Body of pancreas (tissue), 4 donors: ENCODE measurements at places on chromosomes 12 and 14. TPM values are rescaled to one million over a fixed set of nuclear protein-coding genes. Genes with fewer than 3 reads are reported as not detected.

DNA sequence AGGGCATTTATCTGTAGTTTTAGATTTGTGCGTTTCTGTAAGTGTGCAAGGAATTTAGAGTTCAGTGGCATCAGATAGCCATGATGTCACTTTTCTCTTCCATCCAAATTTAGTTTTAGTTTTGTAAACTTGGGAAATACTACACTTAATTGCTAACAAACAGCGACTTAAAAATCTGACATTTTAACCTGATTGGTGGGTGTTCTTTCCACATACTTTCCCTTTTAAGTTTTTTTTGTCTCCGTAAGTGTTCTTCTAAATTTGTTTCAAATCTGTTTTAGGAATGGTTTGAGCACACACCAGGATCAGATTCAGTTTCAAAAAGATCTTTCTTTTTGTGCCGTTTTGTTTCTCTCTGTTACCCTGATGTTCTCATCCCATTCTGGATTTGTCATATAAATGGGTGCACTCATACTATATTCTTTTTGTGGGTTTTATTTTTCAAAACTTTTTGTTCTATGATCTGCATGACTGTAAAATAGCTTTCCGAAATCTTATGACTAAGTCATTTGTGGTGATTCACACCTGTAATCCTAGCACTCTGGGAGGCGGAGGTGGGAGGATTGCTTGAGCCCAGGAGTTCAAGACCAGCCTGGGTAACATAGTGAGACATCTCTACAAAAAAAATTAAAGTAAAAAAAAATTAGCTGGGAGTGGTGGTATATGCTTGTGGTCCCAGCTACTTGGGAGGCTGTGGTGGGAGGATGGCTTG is 58.9 kb downstream of the FBXO34 start:
- no peak overlapping the region for H3K4me3 ChIP-seq
- DNase-seq = no peak
- H3K27me3 ChIP-seq = no peaks in the 10 kb centered on the region
- no peaks in the 10 kb centered on the region for H3K36me3 ChIP-seq

- no peaks in the 10 kb centered on the region for H3K27me3 ChIP-seq
- H3K36me3 ChIP-seq = no peaks in the 10 kb centered on the region
- DNase-seq = no peak
- no peak overlapping the region for H3K4me3 ChIP-seq
- no peak overlapping the region for H3K27ac ChIP-seq
Observed at GRCh38 chr14:64572386-64573104, 22.8 kb downstream of the PPP1R36 start.

DNA sequence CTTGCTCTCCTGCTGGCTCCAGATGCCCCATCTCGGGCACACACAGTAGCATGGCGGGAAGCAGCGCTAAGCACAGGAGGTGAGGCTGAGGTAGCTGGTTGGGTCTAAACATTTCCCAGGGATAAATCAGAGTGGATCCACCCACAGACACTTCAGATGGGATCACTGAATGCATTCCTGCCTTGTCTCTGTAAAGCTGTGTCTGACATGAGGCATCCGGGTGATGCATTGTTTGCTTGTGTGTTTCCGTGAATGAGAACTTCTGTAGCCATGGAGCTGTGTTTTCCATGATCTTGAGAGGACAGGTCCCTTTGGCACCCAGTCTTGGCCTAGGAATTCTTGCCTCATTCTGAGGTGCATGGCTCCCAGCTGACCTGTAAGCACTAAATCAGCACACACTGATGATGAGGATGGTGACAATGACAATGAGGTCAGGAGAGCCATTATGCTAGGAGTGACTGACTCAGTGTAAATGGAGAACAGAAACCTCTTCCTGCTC is 6.7 kb upstream of the KRT75 start:
- no peak overlapping the region for H3K4me3 ChIP-seq
- H3K27me3 ChIP-seq = no peaks in the 10 kb centered on the region
- no peak for DNase-seq
- H3K4me1 ChIP-seq = peaks cover 6% of the 10 kb centered on the region
- no peak overlapping the region for H3K27ac ChIP-seq

DNA sequence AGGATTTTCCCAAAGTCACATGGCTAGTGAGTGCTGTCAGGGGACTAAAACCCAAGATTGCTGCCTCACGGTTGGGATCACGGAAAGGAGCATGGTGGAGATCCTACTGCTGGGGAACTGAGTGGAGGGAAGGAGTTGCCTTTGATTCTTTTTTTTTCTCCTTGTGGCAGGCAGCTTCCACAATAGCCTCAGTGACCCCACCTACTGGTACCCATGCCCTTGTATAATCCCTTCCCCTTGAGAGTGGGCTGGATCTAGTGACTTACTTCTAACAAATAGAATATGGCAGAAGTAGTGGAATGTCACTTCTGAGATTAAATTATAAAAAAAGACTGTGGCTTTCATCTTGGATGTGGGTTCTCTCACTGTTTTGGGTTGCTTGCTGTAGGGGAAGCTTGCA is 135.7 kb downstream of the DICER1 start:
- H3K27me3 ChIP-seq = no peaks in the 10 kb centered on the region
- no peak overlapping the region for H3K4me3 ChIP-seq
- no peak overlapping the region for H3K27ac ChIP-seq
- no peaks in the 10 kb centered on the region for H3K36me3 ChIP-seq
- DNase-seq = no peak
- H3K4me1 ChIP-seq = no peaks in the 10 kb centered on the region

DNA sequence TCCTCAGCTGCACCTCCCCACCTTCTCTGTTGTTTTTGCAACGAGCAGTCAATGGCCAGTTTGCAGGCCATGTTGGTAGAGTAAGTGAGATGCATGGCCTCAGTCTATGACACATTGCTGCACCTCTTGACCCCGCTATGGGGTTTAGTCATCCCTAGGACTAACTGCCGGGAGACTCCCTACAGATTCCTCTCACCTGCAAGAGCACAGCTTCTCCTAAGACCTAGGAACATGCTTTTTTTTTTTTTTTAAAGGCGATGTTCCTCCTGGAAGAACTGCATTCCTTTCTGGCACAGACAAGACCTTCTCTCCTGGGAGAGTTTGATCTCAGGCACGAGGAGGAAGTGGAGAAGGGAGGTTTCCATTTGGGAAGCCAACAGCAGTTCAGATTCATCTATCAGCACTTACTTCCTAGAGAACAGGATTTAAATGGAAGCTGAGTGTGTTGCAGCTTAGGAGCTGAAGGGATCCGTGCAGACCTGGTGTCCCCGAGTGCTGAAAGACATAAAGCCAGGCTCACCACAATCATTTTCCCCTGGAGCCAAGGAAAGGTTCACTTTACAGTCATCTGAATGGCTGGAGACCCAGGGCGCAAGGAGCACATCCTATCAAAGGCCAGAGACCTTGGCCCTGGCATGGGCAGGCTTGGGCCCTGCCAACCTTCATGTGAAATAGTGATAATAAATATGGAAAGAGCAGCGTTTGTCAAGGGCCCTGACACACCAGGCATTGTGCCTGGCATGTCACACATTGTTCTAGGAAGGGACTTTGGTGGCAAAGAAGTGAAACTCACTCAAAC is 104.1 kb downstream of the LGMN start:
- no peaks in the 10 kb centered on the region for H3K36me3 ChIP-seq
- no peak overlapping the region for H3K4me3 ChIP-seq
- H3K4me1 ChIP-seq = no peaks in the 10 kb centered on the region
- H3K27me3 ChIP-seq = no peaks in the 10 kb centered on the region
- H3K27ac ChIP-seq = no peak overlapping the region

DNA sequence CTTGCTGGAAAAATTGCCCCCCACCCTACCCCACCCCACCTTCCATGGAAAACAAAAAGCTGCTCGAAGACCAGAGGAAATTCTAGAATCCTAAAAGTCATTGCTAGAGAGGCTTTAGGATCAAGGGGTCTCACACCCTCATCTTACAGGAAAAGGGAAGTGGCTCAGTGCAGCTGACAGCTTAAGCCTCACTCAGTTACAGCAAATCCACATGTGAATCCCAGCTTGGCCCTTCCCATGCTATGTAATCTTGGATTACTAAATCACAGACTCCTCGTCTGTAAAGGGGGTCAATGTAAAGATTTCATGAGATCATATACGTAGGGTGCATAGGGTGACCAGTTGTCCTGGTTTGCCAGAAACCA is 25.9 kb downstream of the CMKLR1 start:
- no peak for DNase-seq
- H3K27me3 ChIP-seq = no peaks in the 10 kb centered on the region

- no peaks in the 10 kb centered on the region for H3K27me3 ChIP-seq
- no peaks in the 10 kb centered on the region for H3K4me1 ChIP-seq
- no peak overlapping the region for H3K4me3 ChIP-seq
Observed at GRCh38 chr14:91234791-91235114, 9.8 kb downstream of the GPR68 start.

DNA sequence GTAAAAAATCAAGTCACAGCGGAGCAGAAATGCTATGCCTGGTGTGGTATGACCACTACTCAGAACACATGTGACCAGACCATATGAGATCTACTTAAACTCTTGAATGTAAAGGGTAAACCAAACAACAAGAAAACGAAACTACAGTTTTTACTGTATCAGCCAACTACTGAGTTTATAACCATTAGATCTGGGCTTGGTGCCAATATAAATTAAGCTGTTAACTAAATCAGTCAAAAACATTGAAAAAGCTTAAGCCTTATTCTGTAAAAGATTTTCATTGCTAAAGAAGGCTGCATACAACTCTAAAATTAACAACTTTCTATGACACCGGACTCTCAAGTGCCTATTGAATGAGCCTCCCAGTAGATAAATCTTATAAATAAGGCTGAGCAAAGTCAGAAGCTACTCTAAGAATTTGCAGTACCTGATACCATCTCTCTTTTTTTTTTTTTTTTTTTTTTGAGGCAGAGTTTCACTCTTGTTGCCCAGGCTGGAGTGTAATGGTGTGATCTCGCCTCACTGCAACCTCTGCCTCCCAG is 35.4 kb downstream of the SPTLC2 start:
- no peaks in the 10 kb centered on the region for H3K36me3 ChIP-seq
- DNase-seq = no peak
- no peak overlapping the region for H3K4me3 ChIP-seq
- no peak overlapping the region for H3K27ac ChIP-seq
- H3K4me1 ChIP-seq = peaks cover 12% of the 10 kb centered on the region

GRCh38 chr12:4951601-4952000 is 41.9 kb downstream of the KCNA1 start:
- no peaks in the 10 kb centered on the region for H3K36me3 ChIP-seq
- no peak for DNase-seq
- no peaks in the 10 kb centered on the region for H3K4me1 ChIP-seq
- no peak overlapping the region for H3K27ac ChIP-seq

DNA sequence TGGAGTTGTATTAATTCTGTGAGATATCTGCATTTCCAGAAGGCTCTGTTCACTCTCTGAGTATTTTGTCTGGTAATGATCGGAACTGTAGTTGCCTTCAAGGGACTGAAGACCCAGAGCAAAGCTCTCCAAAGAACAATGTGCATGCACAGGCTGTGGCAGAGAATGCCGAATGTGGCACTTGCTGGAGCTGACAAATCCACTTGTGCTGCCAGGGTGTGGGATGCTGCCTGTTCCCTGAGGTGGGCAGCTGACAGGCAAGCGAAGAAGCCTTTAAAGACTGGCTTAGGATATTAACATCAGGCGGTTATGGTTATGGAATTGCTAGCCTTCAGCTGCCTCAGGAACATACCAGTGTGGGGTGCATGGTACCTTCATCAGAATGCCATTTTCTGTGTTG is 419.9 kb upstream of the ATP2B1 start:
- H3K27ac ChIP-seq = no peak overlapping the region
- H3K4me1 ChIP-seq = no peaks in the 10 kb centered on the region
- no peak overlapping the region for H3K4me3 ChIP-seq

Gene SLC8A3
- total RNA-seq = 0.66 TPM

Gene KLHL33
- total RNA-seq = 0.26 TPM

Gene ART4
- total RNA-seq = 1.3 TPM

Gene SDSL
- total RNA-seq = 7.5 TPM

Gene SEC23A
- 33.2 TPM for total RNA-seq
